A549 treated with Mapracorat at 1 μM for 4 hours (cell line): ENCODE measurements at places on chromosomes 6 and 20. TPM values are rescaled to one million over a fixed set of nuclear protein-coding genes. Genes with fewer than 3 reads are reported as not detected.

Gene RPP40
- total RNA-seq = 17.7 to 24.8 TPM (median 21.8 TPM) in 5 replicates

Gene CDKAL1
- total RNA-seq = 2.6 to 3.6 TPM (median 3.2 TPM) in 5 replicates

Gene LIN28B
- total RNA-seq = 1.2 to 1.4 TPM (median 1.3 TPM) in 5 replicates

Gene HLA-DPA1
- total RNA-seq = not detected in 5 replicates

Gene TRIM15
- total RNA-seq = not detected in 5 replicates

Gene ECT2L
- total RNA-seq = not detected in 5 replicates

Gene DNAH8
- total RNA-seq = not detected in 5 replicates

Gene MDFI
- 0.33 to 1.2 TPM (median 0.85 TPM) in 5 replicates for total RNA-seq

Gene BTNL2
- not detected in 5 replicates for total RNA-seq

Gene CDH22
- total RNA-seq = 0.04 to 0.05 TPM in 2 of 5 replicates, not detected in the others

Gene HBS1L
- 26.6 to 35.0 TPM (median 29.7 TPM) in 5 replicates for total RNA-seq

Gene RNF144B
- 0.16 to 0.81 TPM (median 0.41 TPM) in 5 replicates for total RNA-seq

Gene MOG
- not detected in 5 replicates for total RNA-seq

Gene GRM1
- 0.01 to 0.02 TPM in 2 of 5 replicates, not detected in the others for total RNA-seq

Gene HSD17B8
- total RNA-seq = 11.5 to 15.6 TPM (median 15.0 TPM) in 5 replicates

Gene MAS1
- 0.01 TPM in 1 of 5 replicates, not detected in the others for total RNA-seq

Gene SCUBE3
- 0.03 to 0.07 TPM (median 0.05 TPM) in 5 replicates for total RNA-seq

Gene LAMP5
- 0.10 to 0.11 TPM in 2 of 5 replicates, not detected in the others for total RNA-seq

Gene LY6G5C
- 0.92 to 1.6 TPM (median 1.1 TPM) in 5 replicates for total RNA-seq

Gene NTSR1
- 0.07 to 0.18 TPM (median 0.09 TPM) in 5 replicates for total RNA-seq

Gene LHFPL5
- 0.12 to 0.28 TPM in 2 of 5 replicates, not detected in the others for total RNA-seq

Gene CCN6
- not detected in 5 replicates for total RNA-seq

Gene SIM1
- not detected in 5 replicates for total RNA-seq

Gene PABPC1L
- total RNA-seq = 11.4 to 20.6 TPM (median 15.7 TPM) in 5 replicates

Gene PBOV1
- not detected in 5 replicates for total RNA-seq

Gene DSP
- total RNA-seq = 33.2 to 49.8 TPM (median 44.1 TPM) in 5 replicates

Gene TRIM10
- not detected in 5 replicates for total RNA-seq

Gene GPR63
- total RNA-seq = 0.35 to 0.51 TPM (median 0.38 TPM) in 5 replicates

Gene VIP
- total RNA-seq = not detected in 5 replicates

Gene SLC35B2
- 49.1 to 67.2 TPM (median 64.4 TPM) in 5 replicates for total RNA-seq

Gene TREM2
- not detected in 5 replicates for total RNA-seq

Gene ANGPT4
- 0.03 to 0.05 TPM (median 0.03 TPM) in 3 of 5 replicates, not detected in the others for total RNA-seq

Gene OVOL2
- 0.25 to 0.33 TPM (median 0.26 TPM) in 3 of 5 replicates, not detected in the others for total RNA-seq

Gene TRIM31
- 0.48 to 1.3 TPM (median 0.82 TPM) in 5 replicates for total RNA-seq

Gene HLA-DQA1
- not detected in 5 replicates for total RNA-seq

Gene NR2E1
- 0.07 TPM in 1 of 5 replicates, not detected in the others for total RNA-seq

Gene KCNK15
- total RNA-seq = 0.45 to 0.87 TPM (median 0.54 TPM) in 5 replicates

Gene PAX1
- 0.06 TPM in 1 of 5 replicates, not detected in the others for total RNA-seq

Gene FAM184A
- 0.10 TPM in 1 of 5 replicates, not detected in the others for total RNA-seq

Gene SOX18
- 1.1 to 2.7 TPM (median 2.3 TPM) in 5 replicates for total RNA-seq

Gene BANF2
- total RNA-seq = not detected in 5 replicates

Gene TRAPPC3L
- not detected in 5 replicates for total RNA-seq

Gene HLA-DRB5
- not detected in 5 replicates for total RNA-seq

Gene SLC22A1
- 1.9 to 3.3 TPM (median 2.4 TPM) in 5 replicates for total RNA-seq

Gene CHRNA4
- total RNA-seq = 0.15 to 0.38 TPM (median 0.34 TPM) in 5 replicates

Gene RAB44
- total RNA-seq = 0.03 to 0.06 TPM (median 0.04 TPM) in 4 of 5 replicates, not detected in the other

Gene CYP24A1
- 91.5 to 166 TPM (median 140 TPM) in 5 replicates for total RNA-seq

Gene ACTL10
- 0.06 TPM in 1 of 5 replicates, not detected in the others for total RNA-seq

Gene SIGLEC1
- total RNA-seq = 0.01 to 0.02 TPM (median 0.02 TPM) in 3 of 5 replicates, not detected in the others

Gene FBXO5
- total RNA-seq = 19.4 to 21.4 TPM (median 20.3 TPM) in 5 replicates

Gene E2F1
- total RNA-seq = 21.9 to 30.7 TPM (median 30.2 TPM) in 5 replicates
